NB4 (cell line): ENCODE measurements at places on chromosomes 5 and 9.
A peak's percentile ranks its signal among the peaks of the same experiment; 100 is the strongest.

- DNase-seq = no peak
These were observed 41.8 kb downstream of the CDO1 start for GRCh38 chr5:115774684-115775083.

- no peak for DNase-seq
These were observed 101.3 kb downstream of the PHF2 start for GRCh38 chr9:93677641-93678136.

- DNase-seq = no peak
These were observed 94.2 kb upstream of the RUSC2 start for GRCh38 chr9:35395706-35396101.

DNA sequence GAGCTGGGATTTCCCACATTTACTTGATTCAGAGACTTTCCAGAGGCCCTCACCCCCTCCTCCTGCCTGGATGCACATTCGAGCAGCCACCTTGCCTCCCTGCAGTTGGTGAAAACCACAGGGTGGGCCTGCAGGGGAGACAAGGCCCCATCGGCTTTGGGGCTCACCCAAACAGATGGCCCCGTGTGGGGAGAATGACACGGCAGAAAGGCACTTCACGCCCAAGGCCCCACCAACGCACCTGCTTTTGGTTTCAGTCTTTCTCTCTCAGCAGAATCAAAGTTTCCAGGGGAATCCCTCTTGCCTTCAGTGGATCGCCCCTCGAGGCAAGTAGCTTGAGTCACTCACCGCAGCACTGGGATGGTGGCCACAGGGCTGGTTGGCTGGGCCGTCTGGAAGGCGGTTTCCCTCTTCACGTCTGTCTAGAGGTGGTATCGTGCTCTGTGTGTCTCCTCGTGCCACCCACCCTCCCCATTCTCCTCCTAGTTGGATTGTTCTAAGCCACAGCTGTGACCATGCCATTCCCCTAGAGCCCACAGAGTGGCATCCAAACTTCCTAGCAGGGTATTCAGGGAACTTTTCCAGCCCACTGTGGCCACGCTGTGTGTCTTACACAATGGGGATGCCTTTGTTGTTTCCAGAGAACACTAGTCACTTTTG, 31.8 kb downstream of the SEC61B start:
- no peak for DNase-seq

DNA sequence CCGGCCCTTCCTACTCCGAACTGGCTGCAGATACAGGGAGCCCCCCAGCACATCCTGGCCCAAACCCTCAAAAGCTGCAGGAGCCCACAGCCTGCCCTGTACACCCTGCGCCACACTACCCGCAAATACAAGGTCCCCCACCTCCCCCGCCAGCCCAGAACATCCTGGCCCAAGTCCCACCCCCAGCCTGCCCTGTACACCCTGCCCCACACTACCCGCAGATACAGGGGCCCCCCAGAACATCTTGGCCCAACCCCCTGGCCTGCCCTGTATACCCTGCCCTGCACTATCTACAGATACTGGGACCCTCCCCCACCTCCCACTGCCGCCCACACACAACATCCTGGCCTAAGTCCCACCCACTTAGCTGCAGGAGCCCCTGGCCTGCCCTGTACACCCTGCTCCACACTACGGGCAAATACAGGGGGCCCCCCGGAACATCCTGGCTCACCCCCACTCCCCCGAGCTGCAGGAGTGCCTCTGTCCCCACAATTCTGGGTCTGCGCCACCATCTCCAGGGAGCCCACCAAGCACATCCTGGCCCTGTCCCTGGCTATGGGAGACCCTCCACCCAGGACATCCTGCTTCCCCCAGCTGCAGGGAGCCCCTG, 8.3 kb downstream of the LPCAT1 start:
- DNase-seq = no peak

DNA sequence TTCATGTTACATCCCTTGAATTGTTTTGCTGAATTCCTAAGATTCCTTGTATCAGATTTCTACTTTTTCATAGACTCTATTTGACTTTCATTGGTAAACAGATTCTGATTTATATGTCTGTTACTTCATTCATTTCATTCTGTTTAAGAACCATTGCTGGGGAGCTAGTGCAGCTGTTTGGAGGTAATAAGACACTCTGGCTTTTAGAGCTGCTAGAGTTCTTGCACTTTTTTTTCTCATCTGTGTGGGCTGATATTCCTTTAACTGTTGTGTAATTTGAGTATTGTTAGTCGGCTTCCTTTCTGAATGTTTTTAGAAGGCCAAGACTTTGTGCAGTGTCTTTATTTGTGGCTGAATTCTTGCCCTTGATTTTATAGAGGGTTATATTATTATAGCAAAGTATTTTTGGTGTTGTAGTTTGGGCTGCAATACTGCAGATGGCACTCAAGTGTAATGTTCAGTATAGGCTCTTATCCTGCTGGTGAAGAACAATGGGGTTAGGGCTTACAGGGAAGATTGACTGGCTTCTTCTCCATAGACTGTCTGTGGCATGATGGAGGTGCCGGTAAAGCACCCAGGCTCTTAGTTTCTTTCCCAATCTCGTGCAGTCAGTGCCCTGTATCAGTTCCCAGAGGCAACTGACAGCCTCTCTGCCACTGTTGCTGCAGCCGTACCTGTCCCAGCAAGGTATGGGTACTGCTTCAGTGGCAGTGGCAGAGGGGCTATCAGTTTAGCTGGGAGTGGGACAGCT, 162.2 kb downstream of the OXCT1 start:
- peak; percentile 26 for DNase-seq

DNA sequence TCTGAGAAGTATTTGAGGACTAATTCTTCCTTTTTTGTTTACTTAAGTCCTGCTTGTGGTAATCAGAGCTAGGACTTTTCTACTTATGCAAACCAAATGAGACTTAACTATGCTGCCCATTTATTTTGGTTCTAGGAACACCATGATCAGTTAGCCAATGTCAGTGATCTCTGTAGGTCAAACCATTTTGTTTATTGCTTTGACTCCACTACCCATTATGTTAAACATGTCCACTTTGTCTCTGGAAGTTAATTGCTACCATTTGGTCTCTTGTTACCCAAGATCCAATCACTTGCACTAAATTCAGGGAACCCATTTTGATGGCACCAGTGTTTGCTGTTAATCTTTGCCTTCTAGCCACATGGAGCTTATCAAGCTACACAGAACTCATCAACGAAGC, 161.9 kb downstream of the CCDC171 start:
- DNase-seq = peak; percentile 19

GRCh38 chr9:108311745-108312144, 544.0 kb downstream of the ACTL7B start:
- no peak for DNase-seq

- DNase-seq = no peak
These were observed 601.3 kb downstream of the NR2F1-AS1 start for GRCh38 chr5:92979716-92980115.

GRCh38 chr5:124580925-124581737, 165.3 kb downstream of the ZNF608 start:
- DNase-seq = no peak

DNA sequence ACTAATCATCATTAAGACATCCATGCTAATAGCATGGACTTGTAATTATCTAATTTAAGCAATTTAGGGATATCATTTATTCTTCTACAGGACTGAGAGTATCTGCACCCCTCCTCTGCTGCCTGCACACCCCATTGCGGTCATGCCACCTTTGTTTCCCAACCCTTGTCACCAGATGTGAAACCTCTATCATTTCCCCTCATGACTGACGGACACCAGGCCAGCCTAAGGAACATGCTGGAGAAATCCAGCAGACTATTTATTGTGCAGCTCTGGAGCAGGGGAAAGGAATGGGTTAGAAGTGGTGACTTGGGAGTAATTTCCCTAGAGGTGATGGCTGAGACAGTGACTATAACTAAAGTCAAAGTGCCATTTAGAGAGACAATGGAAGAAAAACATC, 40.7 kb downstream of the UGCG start:
- DNase-seq = no peak

DNA sequence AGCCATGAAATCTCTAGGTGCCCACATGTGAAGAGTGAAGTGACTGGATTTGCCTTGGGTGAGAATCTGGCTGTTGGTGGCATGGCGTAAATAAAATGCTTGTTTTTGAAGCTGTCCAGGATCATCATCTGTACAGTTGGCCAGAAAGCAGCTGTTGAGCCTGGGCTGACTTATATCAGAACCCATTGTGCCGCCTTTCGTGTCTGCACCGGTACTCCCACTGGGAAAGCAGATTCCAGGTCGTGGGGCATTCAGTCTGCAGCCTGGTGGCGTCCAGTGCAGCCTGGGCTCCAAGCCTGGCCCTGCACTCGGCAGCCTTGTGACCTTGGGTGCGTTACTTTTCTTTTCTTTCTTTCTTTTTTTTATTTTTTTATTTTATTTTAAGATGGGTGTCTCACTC, 27.8 kb downstream of the PRRC2B start:
- DNase-seq = no peak

DNA sequence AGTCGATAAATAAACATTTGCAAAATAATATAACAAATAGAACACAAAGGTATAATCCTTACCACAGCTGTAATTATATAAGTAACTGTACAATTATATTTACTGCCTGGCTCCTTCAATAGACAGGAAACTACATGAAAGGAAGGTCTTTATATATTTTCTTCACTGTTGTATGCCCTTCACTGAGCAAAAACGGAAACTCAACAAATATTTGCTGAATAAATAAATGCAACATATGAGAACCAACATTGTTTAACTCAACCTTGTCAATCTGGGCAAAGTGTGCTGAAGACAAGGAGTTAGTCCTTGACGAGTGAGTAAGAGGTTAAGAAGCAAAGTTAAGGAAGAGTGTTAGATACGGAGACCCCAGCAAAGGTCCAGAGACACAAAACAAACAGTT, 22.6 kb downstream of the PSMD5 start:
- DNase-seq = no peak

DNA sequence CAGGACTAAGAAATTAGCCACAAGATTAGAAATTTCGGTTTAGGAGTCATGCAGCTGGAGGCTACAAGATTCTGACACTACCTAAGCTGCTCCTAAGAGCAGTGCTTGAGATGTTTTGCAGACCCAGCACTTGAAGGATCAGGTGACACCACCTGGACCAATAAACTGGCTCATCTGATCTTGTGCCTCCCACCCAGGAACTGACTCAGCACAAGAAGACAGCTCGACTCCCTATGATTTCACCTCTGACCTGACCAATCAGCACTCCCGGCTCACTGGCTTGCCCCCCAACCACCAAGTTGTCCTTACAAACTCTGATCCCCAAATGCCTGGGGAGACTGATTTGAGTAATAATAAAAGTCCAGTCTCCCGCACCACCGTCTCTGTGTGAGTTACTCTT, 170.4 kb downstream of the TTC39B start:
- peak; percentile 63 for DNase-seq

DNA sequence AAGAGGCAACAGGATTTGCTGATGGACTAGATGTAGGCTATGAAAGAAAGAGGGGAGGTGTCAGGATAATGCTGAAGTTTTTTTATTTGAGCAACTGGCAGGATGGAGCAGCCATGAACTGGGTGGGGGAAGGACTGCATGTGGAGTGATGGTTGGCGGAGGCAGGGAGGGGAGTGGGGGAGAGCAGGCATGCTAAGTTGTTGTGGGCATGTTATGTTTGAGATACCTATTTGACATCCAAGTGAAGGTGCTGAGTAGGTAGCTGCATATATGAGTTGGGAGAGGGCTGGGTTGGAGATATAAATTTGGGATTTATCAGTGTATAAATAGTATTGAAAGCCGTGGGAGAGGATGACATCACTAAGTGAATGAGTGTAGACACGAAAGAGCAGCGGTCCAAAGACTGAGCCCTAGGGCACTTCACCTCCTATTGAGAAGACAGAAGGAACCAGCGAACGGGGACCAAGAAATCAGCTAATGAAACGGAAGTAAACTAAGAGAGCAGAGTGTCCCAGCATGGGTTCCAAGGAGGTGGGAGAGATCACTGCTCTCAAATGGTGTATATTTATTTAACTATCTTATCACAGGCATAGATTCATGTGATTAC, 7.4 kb downstream of the BSPRY start:
- no peak for DNase-seq

DNA sequence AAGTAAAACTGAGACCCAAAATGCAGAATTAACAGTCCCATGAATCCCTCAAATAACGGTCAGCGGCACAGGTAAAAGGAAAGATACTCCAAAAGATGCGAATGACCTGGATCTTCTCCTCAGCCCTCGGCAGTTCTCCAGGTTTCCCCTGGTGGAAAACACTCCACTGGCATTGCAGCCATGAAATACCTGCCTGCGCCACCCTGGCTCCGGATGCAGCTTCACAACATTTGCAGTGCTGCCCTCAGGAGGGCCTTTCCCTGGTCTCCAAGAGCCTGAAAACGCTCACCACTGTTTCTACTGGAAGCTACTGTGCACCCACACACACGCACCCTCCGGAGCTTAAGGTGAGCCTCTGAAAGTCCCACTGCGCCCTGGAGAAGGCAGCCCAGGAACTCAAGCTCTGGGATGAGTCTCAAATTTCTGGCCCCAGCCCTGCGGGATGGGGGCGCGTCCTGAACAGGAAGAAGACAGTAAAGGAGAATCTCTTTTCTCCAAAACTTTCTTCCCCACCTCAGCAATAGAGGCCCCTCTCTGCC, 612 bp downstream of the UGT3A2 start:
- DNase-seq = no peak
